NCI-H1436 treated with DMSO at 0.1 percent for 48 hours (cell line): ENCODE measurements at places on chromosomes 12 and 14.

DNA sequence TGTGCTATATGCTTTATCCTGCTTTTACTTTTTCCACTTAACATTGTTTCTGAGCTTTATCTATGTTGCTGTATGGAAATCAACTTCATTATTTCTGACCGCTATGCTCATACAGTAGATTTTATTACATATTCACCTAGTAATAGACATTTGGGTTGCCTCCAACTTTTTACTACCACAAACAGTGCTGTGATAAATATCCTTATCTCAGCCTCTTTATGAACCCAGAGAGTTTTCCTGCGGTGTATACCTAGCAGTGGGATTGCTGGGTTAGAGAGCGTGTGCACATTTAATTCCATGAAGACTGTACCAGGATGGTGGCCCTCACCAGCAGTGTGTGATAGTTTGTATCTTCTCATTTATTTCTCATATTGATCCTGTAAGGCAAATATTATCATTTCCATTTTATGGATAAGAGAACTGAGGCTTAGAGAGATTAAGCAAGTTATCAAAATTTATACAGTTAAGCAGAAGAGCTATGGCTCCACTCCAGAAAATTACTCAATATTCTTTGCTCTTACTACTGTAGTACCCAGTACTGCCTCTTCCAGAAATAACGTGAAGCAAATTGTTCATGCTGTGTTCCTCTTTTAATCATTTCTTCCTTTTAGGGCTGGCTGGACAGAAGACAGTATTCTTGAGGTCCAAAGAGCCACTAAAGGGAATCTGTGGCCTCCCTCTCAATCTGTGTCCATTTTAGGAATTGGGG is 26.3 kb upstream of the CISTR start:
- no peak for DNase-seq

GRCh38 chr12:1844661-1845409 is 24.5 kb downstream of the LRTM2 start:
- DNase-seq = no peak

GRCh38 chr12:6980740-6981139 is 10.0 kb downstream of the EMG1 start:
- no peak for DNase-seq

GRCh38 chr12:4807116-4807783 is 87.0 kb downstream of the GALNT8 start:
- DNase-seq = no peak

DNA sequence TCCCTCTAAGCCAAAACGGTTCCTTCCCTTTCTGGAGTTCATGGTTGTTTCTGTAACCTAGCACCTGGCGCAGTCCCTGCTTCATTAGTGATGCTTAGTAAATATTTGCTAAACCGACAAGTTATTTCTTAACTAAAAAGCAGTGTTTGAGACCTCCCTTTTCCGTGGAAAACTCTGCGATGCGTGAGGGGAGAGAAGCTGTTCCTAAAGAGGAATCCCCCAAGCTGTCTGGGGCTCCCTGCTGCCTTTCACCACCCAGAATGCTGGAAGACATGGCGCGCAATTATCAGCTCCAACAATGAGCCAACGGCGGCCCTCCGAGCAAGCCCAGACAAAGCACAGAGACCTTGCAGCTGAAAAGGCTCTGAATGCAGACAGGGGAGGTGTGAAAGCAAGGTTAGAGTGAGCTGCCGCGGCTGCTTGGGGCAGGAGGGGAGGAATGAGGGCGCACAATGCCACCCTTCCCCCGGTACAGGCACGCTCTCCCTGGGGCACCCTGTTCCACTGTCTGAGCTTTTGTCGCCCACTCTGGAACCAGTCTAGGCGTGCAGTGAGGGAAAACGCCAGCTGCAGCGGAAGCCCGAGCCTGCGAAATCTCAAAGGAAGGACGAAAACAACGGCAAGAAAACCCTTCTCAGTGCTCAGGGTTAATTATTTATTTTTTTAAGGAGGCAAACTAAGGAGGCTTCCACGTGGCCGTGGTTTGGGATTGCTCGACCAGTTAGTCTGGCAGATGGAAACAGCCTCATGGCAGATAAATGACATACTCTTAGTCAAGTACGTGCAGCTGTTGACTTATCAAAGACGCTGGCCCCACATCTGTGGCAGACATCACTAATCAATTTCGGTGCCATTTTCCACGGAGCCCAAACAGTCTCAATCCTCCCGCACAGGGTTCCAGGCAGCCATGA is 66.3 kb downstream of the RBM19 start:
- peak; percentile 54 for DNase-seq

DNA sequence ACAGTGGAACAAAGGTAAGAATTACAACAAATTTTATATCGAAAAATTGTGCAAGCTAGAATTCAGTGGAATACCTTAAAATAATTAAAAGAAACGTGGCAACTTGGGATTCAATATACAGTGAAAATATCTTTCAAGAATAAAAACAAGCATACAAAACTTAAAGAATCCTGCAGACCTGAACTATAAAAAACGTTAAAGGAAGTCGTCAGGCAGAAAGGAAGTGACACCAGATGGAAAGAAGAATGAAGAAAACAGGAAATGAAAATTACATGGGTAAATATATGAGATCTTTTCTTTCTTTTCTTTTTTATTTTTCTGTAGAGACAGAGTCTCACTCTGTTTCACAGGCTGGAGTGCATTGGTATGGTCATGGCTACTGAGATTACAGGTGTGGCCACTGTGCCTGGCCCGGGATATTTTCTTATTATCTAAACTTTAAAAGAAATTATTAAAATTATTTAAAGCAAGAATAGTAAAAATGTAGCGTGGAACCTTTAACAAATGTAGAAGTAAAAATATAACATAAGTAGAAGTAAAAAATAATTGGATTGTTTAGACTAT is 4.7 kb downstream of the MGP start:
- DNase-seq = no peak

- DNase-seq = no peak
Observed at GRCh38 chr12:67822826-67823225, 166.4 kb upstream of the IFNG-AS1 start.

- no peak for DNase-seq
Observed at GRCh38 chr12:28941248-28941647, 207.8 kb upstream of the FAR2 start.

- DNase-seq = no peak
Observed at GRCh38 chr14:50785457-50786063, 45.4 kb downstream of the NIN start.

GRCh38 chr12:120079411-120080400 is 36.8 kb downstream of the RAB35 start:
- DNase-seq = no peak

DNA sequence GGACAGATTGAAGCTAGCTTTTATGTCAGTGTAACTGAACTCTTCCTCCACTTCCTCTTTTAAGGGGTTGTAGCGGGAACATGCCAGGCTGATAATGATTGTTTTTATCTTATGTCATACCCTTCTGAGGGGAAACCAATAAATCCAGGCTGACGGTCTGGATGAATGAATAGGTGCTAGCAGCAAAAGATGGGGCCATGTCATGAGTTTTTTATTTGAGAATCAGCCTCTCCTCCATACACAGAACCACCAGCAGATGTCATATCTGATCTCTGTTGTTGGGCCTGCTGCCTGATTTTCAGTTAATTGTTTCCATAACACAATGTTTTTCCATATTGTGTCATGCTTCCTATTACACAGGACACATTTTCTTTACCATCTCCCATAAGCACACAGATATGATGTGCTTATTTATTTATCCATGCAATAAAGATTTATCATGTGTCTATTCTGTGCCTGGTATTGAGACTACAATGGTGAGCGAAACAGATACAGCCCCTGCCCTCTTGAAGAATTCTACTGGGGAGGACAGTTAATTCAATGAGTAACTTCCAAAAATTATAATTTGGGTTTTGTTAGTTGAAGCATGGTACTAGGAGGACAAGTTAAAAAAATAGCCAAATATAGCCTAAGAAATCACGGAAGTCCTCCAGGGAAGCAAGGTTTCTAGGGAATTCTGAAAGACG is 33.6 kb upstream of the CRY1 start:
- DNase-seq = peak; percentile 25

GRCh38 chr14:94021001-94021400 is 5.1 kb upstream of the OTUB2 start:
- DNase-seq = no peak

DNA sequence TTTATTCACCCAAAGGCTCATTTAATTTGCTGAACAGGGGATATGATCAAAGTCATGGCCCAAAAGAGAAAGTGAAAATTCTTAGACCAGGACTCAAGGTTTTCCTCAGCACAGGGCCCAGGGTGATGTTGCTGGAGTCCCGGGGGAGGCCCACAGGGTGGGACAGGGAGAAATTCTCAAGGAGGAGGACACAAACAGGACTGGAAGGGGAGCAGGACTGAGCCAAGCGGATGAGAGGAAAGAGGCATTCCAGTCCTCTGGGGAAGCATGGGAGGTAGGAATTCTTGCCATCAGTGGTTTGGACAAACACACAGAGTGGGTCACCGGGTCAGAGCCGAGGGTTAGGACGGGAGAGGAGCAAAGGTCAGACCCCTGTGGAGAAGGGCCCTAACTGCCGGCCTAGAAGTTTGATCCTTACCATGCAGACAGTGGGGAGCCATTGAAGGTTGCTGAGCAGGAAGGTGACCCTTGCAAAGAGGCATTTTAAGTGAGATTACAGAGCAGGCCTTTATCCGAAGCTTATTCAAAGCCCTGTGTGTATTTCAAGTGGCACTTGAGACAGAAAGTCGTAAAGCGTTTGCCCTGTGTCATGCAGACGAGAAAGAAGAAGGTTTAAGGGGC is 68.4 kb upstream of the PTGR2 start:
- DNase-seq = no peak

- no peak for DNase-seq
Observed at GRCh38 chr12:78818487-78818886, 46.1 kb upstream of the SYT1 start.

- no peak for DNase-seq
Observed at GRCh38 chr12:14827043-14827442, 13.1 kb upstream of the SMCO3 start.

DNA sequence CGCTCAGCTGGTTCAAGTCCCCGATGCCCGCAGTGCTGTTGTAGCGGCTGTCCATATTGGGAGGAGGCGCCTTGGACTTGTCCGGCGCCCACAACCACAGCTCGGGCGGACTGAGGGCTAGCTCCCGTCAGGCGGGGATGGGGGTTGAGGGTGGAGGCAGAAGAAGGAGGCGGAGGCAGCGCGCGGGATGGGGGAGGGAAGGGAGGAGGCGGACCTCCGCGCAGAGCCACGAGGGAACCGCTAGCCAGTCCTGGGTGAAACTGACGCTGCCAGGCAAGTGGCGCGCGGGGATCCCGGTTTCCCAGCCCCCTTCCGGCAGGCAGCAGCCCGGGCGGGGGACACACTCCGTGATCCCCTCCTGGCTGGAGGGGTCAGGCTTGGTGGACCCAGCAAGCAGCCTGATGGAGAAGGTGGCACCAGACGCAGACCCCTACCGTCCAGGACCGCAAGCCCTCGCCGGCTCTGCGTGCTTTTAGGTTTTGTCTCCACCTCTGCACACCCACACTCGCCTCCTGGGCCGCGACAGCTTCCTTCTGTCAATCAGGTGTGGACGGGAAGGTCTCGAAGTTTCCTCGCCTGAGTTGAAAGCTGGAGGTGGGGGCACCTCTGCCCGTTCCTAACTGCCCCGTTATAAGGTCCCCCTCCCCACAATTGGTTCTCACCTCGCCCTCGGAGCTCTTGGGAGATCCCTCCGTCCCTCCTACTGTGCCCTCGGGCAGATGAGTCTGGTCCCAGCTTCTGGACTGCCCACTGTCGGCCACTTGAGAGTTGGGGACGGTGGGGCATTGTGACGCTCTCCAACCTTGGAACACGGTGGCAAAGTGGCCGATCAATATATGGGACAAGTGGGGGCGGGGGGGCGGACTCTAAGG is at the start of gene CPNE8:
TSS of gene CPNE8 (minus strand) at position 112 of the 872 bp plus-strand sequence. CDS start at position 55, 57 bp downstream.
- DNase-seq = no peak

DNA sequence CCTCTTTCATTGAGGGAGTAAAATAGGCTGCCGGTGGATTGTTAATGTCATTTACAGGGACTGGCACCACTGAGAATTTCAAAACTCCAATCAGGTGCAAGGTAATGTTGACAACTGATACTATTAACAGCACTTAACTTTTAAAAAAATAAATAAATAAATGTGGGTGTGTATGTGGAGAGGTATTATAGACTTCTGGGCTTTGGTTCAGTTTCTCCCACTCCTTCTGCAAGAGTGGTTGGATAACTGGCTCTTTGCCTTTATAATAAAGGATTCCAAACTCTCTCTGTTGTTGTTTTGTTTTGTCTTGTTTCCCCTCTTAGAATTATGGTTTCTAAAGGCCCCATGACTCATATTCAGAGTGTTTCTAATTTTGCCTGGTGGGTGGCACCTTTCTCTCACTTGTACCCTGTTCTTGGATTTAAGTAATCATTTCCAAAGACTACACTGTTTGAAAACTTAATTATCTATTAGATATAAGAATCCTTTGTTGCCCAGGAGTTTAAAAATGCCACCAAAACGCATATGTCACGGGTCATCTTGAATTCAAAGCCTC is 151.6 kb upstream of the ARID2 start:
- no peak for DNase-seq

DNA sequence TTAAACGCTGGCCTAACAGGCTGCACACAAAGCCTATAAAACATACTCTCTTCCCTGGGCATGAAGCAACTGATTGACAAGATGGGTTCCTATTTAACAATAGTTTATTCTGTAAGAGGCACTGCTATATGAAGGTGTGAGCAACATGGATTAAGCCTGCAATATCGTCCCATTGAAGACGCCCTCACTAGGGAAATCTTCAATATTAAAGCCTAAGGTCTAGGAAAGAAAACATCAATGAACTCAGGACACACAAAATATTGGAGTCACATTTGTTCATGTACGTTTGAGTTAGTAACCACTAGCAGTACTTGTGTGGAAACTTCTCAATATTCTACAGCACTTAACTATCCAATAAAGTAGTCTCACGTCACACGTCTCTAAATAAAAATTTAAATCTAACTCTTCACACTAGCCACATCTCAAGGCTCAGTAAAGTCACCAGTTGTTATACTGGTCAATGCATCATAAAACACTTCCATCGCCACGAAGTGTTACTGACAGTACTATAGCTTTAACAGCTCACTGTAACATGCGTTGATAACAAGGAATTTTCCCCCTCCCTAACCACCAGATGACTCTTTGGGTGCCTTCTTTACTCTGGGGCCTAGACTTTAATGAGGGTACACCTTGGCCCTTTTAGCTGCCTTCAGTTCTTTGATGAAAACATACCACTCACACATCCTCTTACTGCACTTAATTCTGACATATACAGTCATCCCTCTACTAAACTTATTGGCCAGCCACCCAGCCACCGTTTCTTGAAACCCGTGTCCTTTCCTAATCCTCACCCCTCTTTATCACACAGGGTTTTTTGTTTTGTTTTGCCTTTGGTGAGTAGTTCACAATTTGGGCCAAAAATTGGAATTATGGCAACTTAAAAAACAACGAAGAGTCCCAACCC is 50.1 kb upstream of the OR5AU1 start:
- no peak for DNase-seq

GRCh38 chr12:75323663-75324062 is 6.5 kb downstream of the CAPS2 start:
- no peak for DNase-seq

- no peak for DNase-seq
Observed at GRCh38 chr14:23355871-23356435, 3.3 kb upstream of the SLC22A17 start.
